ENCODE measurements at places on chromosomes 7 and 10.
A peak's percentile ranks its signal among the peaks of the same experiment; 100 is the strongest.

DNA sequence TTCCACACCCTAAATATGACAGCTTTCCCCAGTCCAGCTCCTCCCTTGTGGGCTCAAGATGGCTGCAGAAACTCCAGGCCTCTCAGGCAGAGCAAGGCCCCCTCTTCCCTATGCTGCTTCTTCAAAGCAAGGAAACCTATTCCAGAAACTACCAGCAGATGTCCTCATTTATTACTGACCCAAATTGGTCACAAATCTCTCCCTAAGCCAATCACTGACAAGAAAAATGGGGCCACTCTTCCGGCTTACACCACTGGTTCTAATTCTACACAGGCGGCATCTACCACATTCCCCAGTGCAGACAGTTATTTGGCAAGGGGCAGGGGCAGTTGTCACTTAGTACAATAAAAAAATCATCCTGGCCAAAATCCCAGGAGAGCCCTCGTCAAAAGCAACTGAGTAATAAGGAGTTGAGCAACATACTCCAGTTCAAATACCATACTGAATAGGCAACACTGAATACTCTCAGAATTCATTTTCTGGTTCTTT is 150.4 kb downstream of the SFMBT2 start:
- peak; percentile 9 for DNase-seq

GRCh38 chr10:13231808-13232207 is 2.4 kb downstream of the UCMA start:
- DNase-seq: no peak

- DNase-seq: no peak
Observed at GRCh38 chr10:61319386-61320256, 133.6 kb downstream of the TMEM26 start.

DNA sequence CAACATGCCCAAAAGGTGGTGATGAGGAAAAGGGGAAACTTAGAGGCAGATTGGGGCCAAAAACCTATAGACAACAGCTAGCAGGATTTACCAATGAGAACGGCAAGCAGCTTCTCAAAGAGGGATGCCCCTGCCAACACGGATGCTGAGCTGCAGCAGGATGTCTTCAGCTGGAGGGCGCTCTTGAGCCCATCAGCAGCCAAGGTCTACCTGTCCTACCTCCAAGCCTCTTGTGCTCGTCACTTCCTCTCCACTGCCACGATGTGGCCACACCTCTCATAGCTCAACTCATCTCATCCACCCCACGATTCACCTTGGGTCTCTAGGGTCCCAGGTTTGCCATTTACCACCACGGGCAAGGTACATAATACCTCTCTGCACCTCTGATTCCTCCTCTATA is 36.5 kb downstream of the DLG5 start:
- no peak for DNase-seq

GRCh38 chr10:73910401-73910763 is 550 bp upstream of the PLAU start:
- no peak for DNase-seq

- no peak for DNase-seq
Observed at GRCh38 chr7:49883933-49884332, 110.5 kb downstream of the VWC2 start.

DNA sequence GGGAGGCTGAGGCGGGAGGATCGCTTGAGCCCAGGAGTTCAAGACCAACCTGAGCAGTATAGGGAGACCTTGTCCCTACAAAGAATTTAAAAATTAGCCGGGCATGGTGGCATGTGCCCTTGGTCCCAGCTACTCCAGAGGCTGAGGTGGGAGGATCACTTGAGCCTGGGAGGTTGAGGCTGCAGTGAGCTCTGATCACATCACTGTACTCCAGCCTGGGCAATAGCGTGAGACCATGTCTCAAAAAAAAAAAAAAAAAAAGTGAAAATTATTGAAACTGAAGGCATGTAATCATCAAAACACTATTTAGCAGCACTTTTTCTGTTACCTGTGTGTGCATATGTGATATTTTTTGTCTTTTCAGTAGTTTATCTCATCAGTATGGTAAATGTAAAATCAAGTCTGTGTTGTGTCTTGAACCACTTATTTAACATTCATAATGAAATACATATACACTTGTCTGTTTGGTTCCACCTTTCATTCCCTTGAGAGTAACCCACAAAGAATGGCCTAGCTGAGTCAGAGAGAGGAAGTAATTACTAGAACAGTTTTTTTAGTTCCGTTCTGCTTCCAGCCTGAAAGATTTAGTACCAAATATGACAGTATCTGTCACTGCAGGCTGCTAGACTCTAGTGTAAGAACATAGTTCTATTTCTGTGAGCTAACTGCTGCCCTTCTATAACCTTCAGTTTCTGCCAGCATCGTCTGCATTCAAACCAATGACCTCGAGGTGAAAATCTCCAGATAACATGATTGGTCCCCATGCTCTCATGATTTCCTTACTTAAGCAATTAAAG is 68.6 kb downstream of the MMRN2 start:
- no peak for DNase-seq

- no peak for DNase-seq
Observed at GRCh38 chr7:18903695-18904094, 213.7 kb downstream of the TWIST1 start.

GRCh38 chr10:114087255-114087654 is 43.6 kb downstream of the ADRB1 start:
- DNase-seq: no peak

GRCh38 chr10:110637558-110638053 is 6.5 kb upstream of the RBM20 start:
- DNase-seq: no peak

DNA sequence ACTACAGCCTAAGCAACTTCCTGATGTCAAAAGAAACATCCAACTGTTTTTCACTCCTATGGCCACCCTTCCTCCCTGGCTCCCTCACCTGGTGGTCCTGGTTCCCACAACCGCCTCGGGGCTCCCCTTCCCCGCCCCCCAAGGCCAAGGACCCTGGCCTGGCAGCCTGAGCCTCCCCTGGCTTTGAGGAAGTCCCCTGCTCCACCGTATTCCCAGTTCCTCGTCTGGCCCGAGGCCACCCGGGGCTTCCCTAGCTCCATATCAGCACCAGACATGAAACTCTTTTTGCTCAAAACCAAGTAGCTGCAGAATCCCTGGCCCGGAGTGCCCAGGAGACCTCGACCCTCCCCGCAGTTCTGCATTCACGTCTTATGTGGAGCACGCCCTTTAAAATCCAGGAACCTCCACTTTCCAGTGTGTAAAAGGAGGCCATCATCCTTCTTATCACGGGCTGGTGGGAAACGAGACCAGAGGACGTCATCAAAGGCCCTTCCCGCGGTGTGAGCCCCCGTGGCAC is 82.9 kb downstream of the PRKAG2 start:
- no peak for DNase-seq

DNA sequence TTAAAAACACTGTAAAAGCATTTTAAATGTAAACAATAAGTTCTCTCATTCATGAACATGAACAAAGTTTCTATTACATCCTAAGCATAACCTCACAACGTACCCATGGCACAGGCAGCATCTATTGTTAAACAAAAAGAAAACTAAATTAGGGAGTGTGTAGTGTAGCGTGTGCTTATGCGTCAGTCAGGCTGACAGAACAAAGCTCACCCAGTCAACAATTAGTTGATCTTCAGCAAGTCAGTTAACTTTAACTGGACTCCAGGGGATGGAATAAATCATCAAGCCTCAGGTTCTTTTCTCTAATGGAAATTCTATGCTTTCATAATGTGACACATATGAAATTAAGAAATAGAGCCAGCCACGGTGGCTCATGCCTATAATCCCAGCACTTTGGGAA is 91.6 kb upstream of the ODAD2 start:
- DNase-seq: no peak

DNA sequence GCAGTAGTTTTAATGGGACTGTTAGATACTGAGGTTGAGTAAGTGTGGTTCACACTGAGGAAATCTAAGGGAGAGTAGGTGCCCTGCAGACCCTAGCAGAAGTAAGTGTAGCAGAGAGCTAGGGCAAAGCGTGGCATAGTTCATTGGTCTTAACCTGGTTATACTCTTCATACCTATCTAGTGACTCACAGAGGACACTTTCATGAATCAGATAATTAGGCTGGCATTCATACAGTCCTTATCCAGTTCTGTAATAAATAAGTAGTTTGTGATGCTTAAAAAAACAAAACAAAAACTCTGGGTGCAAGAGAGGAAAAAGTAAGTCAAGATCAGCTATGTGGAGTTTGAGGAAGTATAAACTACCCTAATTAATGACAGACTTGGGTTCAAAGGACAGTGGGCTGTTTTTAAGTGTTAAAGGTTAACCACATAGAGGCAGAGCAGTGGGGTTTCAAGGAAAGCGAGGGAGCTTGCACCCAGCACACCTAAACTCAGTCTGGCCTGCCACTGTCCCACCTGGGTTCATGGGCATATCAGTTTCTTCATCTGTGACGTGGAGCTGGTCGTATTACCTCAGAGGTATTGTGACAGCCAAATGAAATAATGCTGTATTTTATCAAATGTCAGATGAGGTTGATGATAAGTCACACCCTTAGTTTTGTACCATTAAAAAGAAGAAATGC is 27.1 kb downstream of the LMTK2 start:
- no peak for DNase-seq

GRCh38 chr7:1712907-1713501 is 42.9 kb downstream of the ELFN1 start:
- no peak for DNase-seq

DNA sequence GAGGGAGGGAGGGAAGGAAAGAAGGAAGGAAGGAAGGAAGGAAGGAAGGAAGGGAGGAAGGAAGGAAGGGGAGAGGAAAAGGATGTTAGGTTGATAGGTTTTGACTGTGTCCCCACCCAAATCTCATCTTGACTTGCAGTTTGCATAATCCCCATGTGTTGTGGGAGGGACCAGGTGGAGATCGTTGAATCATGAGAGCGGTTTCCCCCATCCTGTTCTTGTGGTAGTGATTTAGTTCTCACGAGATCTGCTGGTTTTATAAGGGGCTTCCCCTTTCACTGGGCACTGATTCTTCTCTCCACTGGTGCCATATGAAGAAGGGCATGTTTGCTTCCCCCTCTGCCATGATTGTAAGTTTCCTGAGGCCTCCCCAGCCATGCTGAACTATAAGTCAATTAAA is 15.1 kb upstream of the NUDCD3 start:
- no peak for DNase-seq

DNA sequence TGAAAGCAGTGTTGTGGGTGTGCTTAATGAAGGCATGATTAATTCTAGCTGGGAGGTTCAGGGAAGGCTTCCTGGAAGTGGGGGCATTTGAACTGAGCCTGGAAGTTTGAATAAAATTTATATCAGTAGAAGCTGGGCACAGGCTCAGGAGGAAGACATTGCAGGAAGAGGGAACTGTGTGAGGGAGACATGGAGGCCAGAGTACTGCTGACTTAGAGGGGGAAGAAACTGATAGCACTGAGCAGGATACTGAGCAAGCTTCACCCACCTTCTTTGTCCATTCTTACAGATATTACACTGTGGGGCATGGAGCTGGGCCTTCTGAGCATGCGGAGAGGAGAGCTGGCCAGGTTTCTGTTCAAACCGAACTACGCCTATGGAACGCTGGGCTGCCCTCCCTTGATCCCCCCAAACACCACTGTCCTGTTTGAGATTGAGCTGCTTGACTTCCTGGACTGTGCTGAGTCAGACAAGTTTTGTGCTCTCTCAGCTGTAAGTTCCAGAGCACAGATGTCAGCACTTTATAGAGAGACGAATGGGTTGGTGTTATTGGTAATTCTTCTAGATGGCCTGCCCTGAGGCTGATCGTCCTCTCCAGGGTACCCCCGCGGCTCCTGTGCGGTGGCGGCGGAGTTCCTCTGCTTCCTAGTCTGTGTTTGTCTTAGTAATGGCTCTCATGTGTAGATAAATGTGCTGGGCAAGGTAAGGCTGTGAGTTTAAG is 2.1 kb downstream of the FKBP6 start:
- no peak for DNase-seq

DNA sequence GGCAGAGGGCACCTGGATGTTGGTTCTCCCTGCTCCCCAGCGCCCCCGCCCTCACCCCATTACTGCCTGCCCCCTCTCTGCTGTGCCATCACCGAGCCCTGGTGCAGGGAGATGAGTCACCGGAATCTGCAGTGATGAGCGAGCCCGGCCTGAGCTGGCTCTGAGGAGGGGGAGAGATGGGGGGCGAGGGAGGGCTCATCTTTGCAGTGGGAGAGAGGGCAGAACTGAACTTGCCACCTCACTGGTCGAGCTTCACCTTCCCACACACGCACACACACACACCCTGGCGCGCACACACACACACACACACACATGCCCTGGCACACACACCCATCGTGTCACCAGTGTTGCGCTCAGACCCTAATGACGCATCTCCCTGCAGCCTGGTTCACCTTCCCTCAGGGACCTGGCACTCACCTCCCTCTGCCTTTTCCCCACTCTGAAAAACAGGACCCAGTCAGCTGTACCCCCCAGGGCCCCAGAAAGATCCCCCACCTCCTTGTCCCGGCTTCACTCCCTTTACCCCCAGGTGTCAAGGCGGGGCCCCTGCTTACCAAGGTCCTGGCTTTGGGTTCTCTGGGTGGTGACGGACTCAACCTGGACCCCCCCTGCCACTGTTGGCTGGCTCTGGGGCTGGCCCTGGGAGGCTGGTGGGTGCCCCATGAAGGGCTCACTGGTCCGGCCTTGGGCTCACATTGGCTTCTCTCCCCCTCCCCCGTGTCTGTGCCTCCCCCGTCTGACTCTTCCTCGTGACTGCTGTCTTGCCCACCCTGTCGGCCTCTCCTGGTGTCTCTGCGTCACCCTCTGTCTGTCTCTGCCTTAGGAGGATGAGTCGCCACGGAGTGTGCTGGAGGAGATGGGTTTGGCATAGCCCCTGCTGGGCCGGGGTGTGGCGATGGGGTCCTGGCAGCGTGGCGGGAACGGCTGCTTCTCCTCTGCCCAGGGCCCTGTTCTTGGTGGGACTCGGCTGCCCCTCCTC is 5.4 kb downstream of the VGF start:
- no peak for DNase-seq

- no peak for DNase-seq
Observed at GRCh38 chr7:23336799-23337283, 37.7 kb downstream of the MALSU1 start.

DNA sequence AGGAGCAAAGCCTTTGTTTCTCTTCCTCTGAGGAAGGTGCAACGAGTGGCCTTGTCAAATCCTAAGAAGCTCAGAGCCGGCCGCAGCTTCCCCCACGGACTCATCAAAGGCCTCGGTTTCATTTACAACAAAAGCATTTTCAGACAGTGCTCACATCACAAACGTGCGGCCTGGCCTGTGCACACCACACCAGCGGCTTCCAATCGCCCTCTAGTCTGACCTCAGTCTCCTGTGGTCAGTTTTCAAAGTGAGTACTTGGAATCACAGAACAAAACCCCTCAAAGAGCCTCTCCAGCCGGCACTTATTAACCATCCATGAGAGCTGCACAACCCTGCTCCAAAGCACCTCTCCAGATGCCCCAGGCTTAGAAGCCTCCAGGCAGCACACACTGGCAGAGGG is 3.3 kb downstream of the RADIL start:
- DNase-seq: no peak
